ENCODE measurements at places on chromosomes 2 and 18.

GRCh38 chr2:127069536-127069935, 37.4 kb downstream of the BIN1 start:
- no peak for DNase-seq

DNA sequence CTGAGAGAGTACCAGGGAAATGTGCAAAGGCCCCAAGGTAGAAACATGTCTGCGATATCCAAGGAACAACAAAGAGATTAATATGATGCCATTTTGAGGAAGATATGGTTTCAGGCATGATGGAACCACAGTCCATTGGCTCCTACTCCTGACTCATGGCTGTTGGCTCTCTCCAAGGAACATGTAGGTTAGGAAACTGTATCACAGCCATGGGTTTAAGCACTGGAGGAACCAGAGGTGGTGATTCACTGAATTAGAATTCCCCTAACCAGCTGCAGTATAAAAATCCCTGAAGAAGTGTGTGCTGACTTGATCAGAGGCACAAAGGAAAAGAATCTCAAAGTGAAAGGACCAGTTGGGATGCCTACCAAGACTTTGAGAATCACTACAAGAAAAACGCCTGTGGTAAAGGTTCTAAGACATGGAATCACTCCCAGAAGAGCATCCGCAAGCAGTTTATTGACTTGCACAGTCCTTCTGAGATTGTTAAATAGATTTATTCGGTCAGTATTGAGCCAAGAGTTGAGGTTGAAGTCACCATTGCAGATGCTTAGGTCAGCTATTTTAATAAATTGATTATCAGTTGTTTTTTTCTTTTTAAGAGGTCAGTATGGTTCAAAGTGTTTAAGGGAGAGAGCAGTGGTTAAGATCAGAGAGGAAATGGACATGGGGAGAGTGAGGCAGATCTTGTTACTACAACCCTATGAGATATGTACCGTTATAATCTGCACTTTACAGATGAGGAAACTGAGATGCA, 110.7 kb upstream of the OTX1 start:
- no peak for DNase-seq

DNA sequence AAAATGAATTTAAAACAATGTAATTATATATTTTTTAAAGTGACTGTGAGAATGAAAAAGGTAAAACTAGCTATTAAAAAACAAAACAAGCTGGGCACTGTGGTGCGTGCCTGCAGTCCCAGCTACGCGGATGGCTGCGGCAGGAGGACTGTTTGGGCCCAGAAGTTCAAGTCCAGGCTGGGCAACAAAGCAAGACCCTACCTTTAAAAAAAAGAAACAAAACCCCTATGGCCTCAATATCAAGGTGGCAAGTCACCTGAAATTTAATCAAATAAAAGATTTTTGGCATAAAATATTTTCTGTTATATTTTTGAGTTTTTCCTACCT, 46.9 kb upstream of the STRN start:
- no peak for DNase-seq

GRCh38 chr2:163133602-163134001, 295.0 kb upstream of the KCNH7 start:
- DNase-seq = no peak

DNA sequence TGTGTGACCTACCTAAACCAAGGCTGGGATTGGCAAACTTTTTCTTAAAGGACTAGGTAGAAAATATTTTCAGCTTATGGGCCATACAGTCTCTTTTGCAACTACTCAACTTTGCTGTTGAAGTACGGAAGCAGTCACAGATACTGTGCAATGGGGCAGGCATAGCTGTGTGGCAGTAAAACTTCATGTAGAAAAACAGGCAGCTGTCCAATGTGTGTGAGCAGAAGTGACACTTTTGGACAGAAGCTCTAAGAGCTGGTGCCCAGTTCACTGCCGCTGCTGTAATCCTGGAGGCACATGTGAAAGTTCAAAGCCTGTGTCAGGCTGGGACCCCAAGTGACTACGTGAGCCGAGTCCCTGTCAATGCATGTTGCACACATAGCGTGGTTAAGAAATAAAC, 46.7 kb downstream of the MAPK4 start:
- DNase-seq = no peak

- DNase-seq = no peak
Observed at GRCh38 chr18:68428661-68429060, 286.2 kb downstream of the TMX3 start.

GRCh38 chr2:74080346-74080745, 67.4 kb downstream of the BOLA3 start:
- no peak for DNase-seq

GRCh38 chr18:80033181-80034067, 810 bp upstream of the RBFA start:
- DNase-seq = peak; percentile 41

DNA sequence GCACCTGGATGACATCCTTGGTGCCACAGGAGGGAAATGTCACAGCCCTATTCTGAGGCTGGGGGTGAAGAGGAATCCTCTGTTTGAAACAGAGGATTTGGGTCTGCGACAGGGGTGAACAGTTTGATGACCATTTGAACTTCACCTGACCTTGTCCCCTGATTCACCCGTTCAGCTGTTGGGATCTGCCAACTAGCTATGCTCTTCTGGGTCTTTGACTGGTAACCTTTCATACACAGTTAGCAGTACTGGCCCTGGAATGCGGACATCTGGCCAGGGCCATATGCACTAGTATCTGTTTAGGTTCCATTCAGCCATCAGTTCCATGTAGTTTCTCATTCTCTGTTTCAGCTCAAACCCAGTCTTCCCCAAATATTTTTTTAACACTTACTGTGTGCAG, 72.6 kb upstream of the MCFD2 start:
- DNase-seq = no peak

- no peak for DNase-seq
Observed at GRCh38 chr2:26880910-26881435, 33.0 kb downstream of the DPYSL5 start.

DNA sequence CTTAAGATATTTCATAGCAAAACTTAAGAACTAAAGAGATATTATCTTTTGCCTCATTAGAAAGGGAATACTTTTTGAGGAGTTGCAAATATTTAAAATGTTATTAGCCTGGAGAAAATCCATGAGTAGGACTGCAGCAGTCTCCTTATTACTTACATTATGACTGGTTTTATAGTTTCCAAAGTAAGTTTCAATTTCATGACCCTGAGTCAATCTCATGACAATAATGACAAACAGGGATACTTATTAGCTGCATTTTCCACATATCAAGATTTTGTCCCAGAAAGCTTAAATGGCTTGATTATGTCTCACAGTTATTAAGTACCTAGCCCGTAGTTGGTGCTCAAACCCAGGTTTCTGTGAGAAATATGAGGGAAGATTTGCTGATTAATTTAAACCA, 150.8 kb upstream of the ZEB2 start:
- DNase-seq = no peak

GRCh38 chr2:1617425-1618021, 126.8 kb downstream of the PXDN start:
- no peak for DNase-seq

- no peak for DNase-seq
Observed at GRCh38 chr2:98952966-98953365, 16.9 kb upstream of the CRACDL start.

GRCh38 chr2:70519453-70519852, 34.2 kb downstream of the TGFA start:
- DNase-seq = no peak

- DNase-seq = no peak
Observed at GRCh38 chr18:44245019-44245418, 435.7 kb upstream of the SETBP1 start.

- DNase-seq = no peak
Observed at GRCh38 chr2:171858397-171858958, 35.6 kb downstream of the SLC25A12 start.

DNA sequence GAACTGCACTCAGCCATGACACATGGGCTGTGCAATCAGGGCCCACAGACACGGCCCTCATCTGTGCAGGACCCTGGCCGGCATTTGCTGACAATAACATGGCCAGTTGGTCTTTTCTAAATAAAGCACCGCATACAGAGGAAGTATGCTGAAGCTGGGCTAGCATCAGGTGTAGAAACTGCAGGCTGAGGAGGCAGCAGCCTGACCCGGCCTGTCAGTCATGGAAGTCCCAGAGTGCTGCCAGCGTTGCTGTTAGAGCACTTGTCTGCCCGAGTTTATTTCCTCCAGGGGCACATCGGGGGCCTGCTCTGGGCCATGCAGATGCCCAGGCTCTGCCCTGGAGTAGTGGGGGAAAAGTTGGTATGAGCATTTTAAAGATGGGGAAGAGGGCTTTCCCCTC, 4.1 kb upstream of the PTPN18 start:
- DNase-seq = no peak

GRCh38 chr2:138779781-138780445, at the start of gene NXPH2:
Gene NXPH2 (minus strand): TSS chr2:138780390. CDS start chr2:138780241, 149 bp downstream.
- DNase-seq = no peak

DNA sequence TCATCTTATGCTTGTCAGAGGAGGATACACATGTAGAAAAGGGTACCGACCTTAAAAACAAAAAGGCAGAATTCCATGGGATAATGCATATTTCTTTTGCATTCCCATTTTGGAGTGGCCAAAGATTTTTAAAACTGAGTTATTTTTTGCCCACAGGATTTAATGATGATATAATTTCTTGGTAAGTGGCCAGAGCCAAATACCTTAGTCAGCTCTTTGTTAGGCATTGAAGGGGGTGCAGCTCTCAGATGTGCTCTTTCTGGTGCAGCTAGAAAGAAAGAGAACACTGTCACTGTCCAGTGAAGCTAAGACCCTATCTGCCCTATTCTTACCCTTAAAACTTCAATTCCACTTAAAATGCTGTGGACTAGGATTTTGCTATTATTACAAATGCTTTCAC, 10.8 kb downstream of the COQ10B start:
- no peak for DNase-seq
